Stimulated activated CD4-positive, alpha-beta T cell treated with anti-CD3 and anti-CD28 coated beads, Interleukin-15, amount 100 ng/mL, for 24 hours (primary cell): ENCODE measurements at places on chromosomes 3 and 15.

DNA sequence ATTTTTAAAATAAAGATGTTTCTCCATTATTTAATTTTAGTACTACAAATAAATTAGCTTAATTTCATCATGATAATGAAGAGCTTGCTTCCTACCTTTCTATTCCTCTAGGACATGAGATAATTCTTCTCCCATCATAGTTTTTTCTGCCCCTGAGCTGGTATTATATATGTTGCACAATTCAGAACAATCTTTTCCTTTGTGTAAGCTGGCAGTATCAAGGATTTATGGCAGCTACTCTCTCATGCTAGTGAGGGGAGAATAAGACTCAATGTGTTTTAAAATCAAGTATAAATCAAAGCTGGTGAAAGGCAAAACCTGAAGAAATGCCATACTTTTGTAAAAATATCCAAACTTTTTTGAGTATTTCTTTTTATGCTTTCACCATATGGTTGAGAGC lies 1405.3 kb downstream of the SI start:
- no peak for DNase-seq

DNA sequence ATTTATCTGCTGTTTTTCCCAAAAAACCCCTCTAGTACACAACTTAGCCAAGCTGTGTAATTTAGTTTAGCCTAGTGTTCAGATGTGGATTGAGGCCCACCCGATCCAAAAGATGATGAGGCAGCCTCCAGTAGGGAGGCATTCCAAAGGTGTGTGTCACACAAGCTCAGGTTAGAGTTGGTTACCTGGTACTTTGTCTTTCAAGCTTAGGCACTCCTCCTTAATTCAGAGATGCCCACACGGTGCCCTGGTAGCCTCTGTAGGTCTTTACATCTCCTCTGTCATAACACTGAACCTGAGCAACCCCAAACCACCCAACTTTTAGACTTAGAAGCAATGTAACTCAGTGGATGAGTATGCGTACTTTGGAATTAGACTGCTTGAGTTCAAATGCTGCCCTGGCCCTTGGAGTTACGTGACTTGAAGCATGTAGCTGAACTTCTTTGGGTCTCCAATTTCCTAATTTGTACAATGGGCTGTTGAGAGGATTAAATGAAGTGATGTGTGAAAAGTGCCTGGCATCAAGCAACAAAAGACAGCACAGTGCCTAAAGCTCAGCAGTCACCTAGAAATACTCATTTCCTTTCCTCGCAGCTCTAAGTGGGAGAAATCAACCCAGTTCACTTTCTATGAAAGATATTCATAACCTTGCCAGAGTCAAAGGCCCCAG lies 284.6 kb upstream of the RARB start:
- no peak for DNase-seq

DNA sequence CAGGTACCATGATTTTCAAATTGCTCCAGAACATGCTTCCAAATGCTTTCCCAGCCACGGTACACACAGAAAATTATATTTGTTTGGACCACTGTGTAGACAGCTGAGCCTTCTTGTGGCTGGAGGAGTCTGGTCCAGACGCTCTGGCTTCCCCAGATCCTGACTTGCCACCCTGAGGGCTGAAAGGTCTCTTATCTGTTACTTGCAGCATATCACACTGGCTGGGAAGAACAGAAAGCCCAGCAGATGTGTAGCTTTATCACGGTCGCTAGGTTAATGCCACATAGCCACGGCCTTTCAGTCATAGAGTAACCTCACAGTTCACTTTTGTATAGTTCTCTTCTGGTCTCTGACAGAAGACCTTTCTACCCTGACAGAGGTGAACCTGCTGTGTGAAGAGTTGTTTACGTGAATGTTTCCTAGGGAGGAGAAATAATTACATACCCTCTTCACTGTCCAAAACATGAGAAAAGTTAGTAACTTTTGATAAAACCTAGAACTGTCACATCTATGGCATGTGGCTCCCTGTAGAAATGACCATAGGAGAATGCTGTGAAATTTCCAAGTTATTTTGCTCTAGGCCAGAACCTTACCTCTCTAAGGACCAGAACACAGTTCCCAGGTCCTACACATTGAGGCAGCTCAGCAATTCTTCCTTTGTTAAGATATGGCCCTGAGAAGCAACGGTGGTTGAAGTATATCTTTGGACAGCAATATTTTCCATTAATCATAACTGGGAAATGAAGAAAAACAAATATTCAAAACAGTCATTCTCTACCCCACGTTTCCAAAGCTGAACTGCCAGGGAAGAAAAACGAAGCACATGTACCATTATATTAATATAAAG lies 15.8 kb upstream of the STIMATE start:
- DNase-seq, result no peak

GRCh38 chr3:39332525-39332924 lies 3.0 kb downstream of the CCR8 start:
- DNase-seq, result no peak

GRCh38 chr15:78680431-78681075 lies 39.5 kb upstream of the CHRNB4 start:
- no peak for DNase-seq

- DNase-seq, result no peak
These were observed 16.2 kb upstream of the DUT start for GRCh38 chr15:48315041-48315440.

- DNase-seq, result no peak
These were observed 119.5 kb downstream of the LRRN1 start for GRCh38 chr3:3918763-3919162.

GRCh38 chr3:113409676-113410075 lies 31.6 kb downstream of the CFAP44 start:
- DNase-seq, result no peak

DNA sequence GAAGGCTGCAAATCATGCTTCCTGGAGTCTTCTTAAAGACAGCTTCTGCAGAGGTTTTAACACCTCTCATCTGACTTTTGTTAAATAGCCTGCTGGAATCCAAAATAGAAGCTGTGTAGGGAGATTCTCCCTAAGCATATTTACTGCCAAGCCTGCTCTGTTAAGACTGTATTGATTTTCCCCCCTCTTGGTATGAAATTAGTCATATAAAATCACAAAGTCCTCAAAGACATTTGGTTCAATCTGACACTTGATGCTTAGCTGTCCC lies 94.6 kb downstream of the ITPR1 start:
- DNase-seq, result no peak

DNA sequence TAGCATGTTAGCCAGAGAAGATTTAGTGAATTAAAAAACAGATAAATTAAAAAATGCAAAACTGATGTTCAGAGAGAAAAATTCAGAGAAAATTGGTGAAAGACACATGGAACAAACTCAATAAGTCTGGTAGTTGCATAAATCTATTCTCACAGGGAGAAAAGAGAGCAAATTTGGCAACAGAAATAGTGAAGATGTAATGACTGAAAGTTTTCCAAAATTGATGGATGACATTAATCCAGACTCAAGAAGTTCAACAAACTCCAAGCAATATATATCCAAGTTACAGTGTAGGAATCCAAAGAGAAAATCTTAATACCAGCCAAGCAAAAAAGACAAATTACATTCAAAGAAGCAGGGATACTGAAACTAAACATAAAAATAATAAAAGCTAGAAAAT lies 302.7 kb upstream of the ARPP21 start:
- DNase-seq, result no peak

GRCh38 chr3:169264711-169265110 lies 398.8 kb downstream of the MECOM start:
- no peak for DNase-seq

- DNase-seq, result no peak
These were observed 76.2 kb downstream of the NFKBIZ start for GRCh38 chr3:101925564-101925963.

DNA sequence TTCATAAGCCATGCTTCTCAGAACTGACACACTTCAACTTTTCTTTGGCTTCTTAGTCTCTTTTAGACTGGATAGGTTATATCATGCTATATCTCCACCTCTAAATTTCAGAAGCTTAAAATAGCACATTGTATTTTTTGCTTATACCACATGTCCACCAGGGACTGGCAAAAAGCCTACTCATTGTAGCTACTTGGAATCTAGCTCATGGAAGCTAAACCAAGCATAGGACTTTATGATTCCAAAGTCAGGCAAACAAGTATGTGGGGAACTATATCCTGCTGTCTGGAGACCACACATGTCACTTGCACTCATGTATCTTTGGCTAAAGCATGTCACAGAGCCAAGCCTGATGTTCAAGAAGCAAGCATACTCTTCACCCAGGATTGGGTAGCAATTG lies 245.0 kb upstream of the RASGRP1 start:
- no peak for DNase-seq

DNA sequence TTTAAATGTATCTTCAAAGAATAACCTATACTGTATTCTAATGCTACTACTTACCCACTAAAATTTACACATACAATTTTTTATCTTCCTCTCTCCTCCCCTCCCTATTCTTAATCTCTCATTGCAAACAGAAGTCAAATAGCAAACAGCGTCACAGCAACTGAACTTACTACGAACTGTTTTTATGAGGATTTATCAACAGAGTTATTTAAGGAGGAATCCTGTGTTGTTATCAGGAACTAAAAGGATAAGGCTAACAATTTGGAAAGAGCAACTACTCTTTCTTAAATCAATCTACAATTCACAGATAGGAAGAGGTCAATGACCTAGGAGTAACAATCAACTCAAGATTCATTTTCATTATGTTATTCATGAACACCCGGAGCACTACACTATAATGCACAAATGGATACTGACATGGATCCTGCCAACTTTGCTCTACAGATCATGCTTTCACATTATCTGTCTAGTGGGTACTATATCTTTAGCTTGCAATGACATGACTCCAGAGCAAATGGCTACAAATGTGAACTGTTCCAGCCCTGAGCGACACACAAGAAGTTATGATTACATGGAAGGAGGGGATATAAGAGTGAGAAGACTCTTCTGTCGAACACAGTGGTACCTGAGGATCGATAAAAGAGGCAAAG lies 984 bp downstream of the FGF7 start:
- DNase-seq, result no peak

GRCh38 chr3:118466795-118467330 lies 567.8 kb downstream of the IGSF11 start:
- DNase-seq, result no peak

DNA sequence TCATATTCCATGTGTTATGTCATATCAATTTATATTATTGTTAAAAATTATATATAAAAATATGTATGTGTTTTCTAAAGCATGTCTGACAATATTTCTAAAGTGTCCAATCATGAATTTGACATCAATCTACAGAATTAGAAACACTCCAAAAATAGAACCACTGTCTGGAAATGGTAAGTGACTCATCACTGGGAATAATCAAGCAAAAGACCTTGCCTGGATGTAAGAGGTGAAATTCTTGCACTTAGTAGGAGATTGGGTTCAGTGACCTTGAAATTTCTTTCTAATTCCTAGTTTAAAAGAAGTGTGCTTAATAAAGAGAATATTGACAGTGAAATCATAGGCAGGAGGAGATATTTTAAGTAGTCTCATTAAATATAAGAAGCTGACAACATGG lies 188.8 kb downstream of the ZNF385D start:
- no peak for DNase-seq

- no peak for DNase-seq
These were observed 52.3 kb upstream of the BNIP2 start for GRCh38 chr15:59741274-59741906.

DNA sequence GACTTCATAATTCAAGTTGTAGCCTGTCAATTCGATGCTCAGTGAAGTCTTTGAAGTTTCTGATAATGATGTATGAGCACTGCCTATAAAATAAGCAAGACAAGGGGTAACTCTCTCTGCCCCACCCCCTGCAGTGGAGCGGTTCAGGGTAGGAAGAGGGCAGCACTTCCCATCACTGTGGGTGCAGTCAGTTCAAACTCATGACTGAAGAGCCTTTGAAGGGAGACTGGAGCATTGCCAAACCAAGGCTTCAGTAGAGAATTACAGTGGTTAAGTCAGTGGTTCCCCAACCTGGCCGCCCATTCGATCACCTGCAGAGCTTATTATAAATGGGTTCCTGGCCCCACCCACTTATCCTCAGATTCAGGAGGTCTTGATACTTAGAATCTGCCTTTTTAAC lies 190.6 kb downstream of the SHQ1 start:
- DNase-seq, result peak; percentile 57

DNA sequence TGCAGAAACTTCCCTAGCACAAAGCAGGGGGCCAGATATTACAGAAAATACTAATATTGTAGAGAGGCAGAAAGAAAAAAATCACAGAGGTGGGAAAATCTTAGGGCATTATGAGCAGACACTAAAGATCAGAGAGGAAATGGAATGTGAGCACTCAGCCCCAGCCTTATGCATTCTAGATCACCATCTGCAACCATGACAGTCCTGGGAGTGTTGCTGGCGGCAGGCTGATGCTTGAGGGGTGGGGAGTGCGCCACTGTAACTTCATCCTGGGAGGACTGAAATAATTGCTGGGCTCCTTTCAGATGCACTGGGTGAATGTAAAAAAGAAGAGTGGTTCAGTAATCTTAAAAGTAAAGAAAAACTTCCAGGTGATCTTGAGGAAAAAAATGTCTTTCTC lies 427.6 kb upstream of the SEMA6D start:
- no peak for DNase-seq

DNA sequence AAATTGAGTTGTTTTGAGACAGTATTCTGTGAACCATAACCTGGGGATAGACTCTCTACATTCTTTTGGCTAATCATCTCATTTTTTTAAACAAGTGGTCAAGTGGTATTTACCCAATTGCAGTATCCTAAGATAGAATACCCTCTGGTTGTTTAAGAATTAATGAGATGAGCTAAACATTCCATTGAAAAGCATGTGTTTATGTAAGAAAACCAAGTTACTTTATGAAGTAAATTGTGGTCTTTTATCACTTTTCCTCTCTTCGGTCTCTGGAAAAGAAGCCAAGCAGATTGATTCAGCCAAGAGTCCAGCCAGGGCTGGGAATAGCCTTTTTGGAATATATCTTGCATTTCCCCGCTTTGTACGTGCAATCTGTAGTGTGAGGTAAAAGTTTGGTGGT lies 185.7 kb upstream of the TOPAZ1 start:
- no peak for DNase-seq

GRCh38 chr3:69115731-69116130 lies 6.7 kb downstream of the LMOD3 start:
- no peak for DNase-seq

DNA sequence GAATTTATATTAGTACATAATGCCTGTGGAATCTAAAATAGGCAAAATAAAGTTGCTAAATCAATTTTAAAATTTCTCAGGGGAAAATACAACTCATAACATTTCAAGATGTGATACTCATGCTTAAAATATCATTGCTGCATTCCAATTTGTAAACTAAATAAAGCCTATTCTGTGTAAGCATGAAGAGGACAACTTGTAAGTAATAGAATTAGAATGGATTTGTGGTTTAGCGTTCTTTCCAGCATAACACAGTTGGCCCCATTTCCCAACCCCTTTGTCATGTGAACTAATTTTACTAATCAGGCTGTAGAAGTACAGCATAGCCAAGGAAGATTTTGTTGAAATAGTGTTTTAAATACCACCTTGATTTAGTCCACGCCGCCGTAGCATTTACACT lies 437.2 kb downstream of the SI start:
- no peak for DNase-seq
